HCEC 1CT (cell line): ENCODE measurements at places on chromosomes 7 and 10.

DNA sequence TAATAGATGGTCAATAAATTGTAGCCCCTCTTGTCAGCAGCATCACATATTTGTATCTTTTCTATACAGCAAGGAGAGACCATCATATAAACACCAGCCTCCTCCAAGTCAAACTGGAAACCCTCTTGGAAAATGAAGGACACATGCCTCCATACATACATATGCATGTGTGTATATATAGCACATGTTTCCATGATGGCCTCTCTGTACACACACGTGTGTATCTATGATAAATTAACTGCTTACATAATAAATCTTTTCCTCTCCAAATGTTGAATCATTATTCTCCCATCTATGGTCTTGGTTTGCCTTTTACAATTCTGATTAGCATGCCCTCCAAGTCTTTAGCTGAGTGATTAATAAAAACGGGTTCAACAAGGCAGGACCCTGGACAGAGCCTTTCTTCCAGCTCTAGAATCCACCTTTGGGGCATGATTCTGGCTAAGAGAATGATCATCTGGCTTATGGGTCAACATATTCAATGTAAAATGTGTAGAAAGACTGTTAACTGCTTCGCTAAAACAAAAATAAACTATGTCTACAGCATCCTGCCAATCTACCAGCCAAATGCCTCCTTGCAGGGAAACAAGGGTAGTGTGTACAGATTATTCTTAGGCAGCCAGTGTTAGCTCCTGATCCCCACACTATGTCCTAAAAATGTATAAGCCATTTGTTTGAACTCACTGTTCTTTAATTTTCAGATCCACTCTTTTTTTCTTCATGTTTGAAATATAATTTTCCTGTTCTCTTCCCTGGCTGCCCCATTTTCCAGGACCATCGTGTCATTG, 70.0 kb downstream of the CRTAC1 start:
- DNase-seq, result no peak

DNA sequence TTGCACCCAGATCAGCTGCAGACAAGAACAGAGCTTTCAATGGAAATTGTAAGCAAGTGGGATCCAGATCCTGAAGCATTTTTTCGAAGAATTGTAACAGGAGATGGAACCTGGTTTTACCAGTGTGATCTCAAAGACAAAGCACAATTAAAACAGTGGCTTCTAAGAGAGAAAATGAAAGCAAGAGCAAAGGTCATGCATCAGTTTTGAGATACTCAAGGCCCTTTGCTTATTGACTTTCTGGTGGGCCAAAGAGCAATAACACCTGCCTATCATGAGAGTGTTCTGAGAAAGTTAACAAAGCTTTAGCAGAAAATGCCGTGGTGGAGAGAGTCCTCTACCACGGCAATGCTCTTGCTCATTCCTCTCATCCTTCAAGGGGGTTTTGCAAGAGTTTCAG, 194.8 kb downstream of the TMEM178B start:
- DNase-seq, result no peak

DNA sequence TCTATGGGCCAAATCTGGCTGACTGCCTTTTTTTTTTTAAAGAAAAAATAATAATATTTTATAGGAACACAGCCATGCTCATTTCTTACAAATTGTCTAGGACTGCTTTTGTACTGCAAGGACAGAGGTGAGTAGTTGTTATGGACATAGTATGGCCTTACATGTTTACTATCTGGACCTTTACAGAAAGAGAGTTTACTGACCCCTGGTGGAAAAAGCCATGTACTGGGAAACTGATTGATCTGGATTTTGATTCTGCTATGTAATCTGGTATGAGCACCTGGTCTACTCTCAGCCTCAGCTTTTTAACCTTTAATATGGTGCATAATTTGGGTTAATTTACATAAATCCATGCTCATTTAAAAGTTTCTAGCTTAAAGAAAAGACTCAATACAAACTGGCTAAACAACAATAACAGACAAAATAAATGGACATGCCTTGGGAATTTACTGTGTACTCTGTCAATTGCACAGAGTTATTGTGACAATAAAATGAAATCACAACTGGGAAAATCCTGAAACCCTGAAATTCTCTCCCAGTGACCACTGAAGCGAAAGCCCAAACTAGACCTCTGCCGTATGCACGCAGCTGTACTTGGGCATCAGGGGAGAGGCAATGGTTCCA, 260.7 kb downstream of the BMPER start:
- DNase-seq, result peak; percentile 58

DNA sequence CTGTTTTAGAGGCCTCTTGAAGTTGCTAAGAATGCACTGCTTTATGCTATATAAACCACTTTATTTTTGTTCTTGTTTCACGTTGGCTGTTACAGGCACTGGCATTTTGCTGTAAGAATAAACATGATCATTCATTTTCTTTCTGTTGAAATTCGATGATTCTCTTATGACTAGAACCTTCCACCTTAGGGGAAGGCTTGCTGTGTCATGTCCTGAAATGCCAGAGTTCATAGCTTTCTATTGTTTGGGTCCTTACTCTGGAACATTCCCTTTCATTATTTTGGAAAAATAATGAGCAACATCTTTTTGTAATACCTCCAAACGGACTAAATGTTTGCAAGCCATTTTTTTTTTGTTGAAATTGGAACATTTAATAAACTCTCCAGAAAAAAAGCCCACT, 495.1 kb upstream of the POT1 start:
- no peak for DNase-seq

- no peak for DNase-seq
These were observed 62.1 kb downstream of the AKAP9 start for GRCh38 chr7:92002720-92003119.

- DNase-seq, result peak; percentile 18
These were observed 20.8 kb downstream of the GHRHR start for GRCh38 chr7:30984359-30985107.

GRCh38 chr7:11934796-11935195, 102.8 kb upstream of the THSD7A start:
- DNase-seq, result no peak

DNA sequence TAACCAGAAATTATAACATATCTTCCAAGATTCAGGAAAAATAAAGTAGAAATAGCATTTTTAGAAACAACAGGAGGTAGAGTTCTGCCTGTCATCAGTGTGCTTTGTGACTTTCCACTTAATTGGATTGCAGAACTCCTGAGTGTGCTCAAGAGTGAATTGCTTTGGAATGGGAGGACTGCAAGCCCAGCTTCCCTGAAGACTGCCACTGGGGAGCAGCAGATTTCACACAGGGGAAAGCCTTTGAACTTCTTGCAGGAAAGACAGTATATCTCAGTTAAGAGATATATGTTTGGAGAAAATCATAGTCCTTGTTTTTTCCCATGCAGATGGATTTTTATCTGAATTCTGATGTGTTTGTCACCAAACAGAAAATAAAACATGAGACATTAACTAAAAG, 124.5 kb downstream of the TMEM168 start:
- peak; percentile 48 for DNase-seq

- DNase-seq, result no peak
These were observed 187.8 kb downstream of the PPP1R17 start for GRCh38 chr7:31874631-31875386.

- DNase-seq, result peak; percentile 90
These were observed 3.1 kb downstream of the ANKRD22 start for GRCh38 chr10:88848499-88848898.

DNA sequence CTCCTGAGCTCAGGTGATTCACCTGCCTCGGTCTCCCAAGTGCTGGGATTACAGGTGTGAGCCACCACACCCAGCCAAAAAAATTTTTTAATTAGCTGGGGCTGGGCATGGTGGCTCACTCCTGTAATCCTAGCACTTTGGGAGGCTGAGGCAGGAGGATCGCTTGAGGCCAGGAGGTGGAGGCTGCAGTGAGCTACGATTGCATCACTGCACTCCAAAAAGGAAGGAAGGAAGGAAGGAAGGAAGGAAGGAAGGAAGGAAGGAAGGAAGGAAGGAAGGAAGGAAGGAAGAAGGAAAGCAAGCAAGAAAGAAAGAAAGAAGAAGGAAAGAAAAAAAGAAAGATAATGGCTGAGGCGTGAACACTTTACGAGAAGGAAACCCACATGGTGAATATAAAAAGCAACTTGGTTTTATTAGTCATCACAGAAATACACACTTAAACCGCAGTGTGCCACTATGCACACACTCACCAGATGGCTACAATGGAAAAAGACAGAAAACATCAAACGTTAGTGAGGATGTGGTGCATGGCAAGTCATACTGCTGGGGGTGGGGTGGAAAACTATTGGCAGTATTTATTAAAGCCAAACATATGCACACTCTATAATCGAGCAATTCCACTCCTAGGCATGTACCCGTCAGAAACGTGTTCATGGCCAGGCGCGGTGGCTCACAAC, 4.4 kb upstream of the CCL26 start:
- peak; percentile 91 for DNase-seq

GRCh38 chr10:6528198-6528950, 51.7 kb downstream of the PRKCQ start:
- DNase-seq, result no peak
